ENCODE measurements at places on chromosomes 12 and 14. TPM values are rescaled to one million over a fixed set of nuclear protein-coding genes. Genes with fewer than 3 reads are reported as not detected.

DNA sequence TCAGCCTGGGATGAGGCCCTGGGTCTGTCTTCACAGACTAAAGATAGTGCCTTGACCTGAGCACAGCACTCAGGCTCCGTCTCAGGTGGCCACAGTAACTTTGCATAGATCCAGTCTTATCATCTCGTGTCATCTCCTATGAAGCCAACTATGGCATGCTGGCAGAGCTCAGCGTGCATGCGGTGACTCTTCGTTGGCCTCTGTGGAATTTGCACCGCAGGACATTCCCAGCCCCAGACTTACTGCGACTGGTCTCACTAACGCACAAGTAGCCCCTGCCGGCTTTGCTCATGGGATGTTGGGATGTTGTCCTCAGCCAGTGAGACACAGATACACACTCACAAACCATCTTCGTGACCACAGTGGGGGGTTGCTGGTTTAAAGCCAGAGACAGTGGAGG lies 199.6 kb downstream of the CHST11 start:
- no peak for ATAC-seq

GRCh38 chr12:70535896-70536374 lies 101.3 kb downstream of the PTPRB start:
- no peak for ATAC-seq

The BMAL2 gene
- total RNA-seq, result 58.3 TPM

The ARHGEF25 gene
- 1.5 TPM for total RNA-seq

Data from esophagus mucosa (tissue), 1 donor.